ENCODE measurements at places on chromosomes 5 and 9.
A peak's percentile ranks its signal among the peaks of the same experiment; 100 is the strongest.

DNA sequence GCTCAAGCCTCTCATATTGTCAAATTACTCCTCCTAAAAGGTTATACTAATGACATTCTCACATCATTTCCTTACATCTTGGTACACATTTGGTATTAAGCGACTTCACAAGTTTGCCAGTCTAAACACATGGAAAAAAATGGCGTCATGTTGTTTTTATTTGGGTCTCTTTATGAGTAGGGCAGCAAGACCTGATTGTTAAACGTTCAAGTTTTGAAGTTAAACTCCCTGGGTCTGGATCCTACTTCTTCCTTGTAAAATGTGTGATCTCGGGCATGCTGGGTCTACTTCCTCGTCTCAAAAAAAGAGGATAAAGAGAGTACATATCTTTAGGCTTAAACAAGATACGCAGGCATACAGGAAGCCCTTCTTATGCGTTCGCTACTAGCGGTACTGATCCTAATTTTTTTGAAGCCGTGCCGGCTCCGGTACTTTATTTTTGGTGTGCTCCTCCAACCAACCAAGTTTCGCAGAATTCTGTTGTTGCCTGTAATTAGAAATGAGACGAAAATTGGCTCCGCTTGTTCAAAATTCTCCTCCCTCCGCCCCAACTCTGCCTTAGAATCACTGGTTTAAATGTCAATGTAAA, 596 bp upstream of the CDC37L1 start:
- peaks cover 10% of the 10 kb centered on the region for H3K4me1 ChIP-seq
- no peak for DNase-seq
- no peak overlapping the region for H3K27ac ChIP-seq
- H3K4me3 ChIP-seq: no peak overlapping the region

DNA sequence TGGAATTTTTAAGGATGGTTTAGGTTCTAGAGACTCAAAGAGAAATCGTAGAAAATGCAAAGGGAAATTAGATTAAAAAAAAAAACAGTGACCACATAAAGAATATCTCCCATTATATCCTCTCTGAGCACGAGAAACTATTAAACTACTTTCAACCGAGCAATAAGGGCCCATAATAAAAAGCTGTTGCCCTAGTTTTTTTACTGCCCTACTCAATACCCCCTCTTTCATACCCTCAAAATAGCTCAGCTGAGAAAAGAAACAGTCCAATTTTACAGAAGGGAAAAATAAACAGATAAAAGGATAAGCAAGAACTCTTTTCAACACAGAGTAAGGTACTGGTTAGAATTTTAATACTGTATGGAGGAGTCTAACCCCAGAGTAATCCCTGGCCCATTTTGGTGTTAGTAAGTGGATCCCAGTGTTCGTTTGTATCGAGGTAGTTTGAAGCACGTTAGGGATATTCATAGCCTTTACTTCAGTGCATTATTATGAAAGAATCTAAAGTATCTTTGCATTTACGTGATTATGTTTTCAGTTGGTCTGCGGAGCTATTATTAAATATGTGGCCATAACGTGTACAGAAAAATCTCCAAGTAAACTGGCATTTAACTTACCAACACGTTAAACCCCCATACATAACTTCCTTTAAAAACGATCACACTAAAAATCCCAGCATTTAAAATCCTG, 980 bp upstream of the RHOBTB3 start:
- peaks cover 22% of the 10 kb centered on the region for H3K4me1 ChIP-seq
- DNase-seq: no peak
- no peak overlapping the region for H3K27ac ChIP-seq
- peak overlapping the region; percentile 70 for H3K4me3 ChIP-seq

DNA sequence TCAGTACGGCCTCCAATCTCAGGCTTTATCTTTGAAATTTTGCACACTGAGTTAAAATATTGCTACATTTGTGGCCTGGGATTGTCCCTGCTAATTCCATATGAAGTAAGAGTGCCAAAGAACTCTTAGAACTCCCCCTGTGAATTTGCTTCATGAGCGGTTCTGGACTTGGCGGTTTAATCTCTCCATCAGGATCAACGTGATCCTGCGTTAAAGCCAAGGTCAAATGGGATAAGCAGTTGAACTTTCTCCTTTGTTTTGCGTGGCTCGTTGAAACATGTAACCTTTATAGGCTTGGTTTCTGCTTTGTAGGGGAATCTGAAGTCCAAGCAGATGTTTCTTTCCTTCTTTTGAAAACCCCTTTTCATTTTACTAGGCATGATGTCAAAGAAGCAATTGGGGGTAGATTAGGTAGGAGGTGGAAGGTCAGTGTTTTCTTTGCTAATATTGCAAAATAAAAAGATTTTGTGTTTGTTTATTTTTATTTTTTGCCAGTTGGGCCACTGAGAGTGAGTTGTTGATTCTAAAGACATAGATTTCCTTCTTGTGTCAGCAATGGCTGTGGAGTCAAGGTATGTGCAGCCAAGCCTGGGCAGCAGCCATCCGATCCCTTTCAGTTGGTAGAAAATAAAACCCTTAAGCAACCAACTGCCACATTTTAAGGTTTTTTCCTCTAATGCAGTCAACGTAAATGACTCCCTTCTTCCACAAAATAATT, 390.8 kb downstream of the NNT start:
- DNase-seq: no peak
- no peak overlapping the region for H3K27ac ChIP-seq
- H3K4me3 ChIP-seq: no peak overlapping the region
- H3K36me3 ChIP-seq: no peaks in the 10 kb centered on the region
- H3K27me3 ChIP-seq: no peaks in the 10 kb centered on the region
- no peaks in the 10 kb centered on the region for H3K4me1 ChIP-seq

DNA sequence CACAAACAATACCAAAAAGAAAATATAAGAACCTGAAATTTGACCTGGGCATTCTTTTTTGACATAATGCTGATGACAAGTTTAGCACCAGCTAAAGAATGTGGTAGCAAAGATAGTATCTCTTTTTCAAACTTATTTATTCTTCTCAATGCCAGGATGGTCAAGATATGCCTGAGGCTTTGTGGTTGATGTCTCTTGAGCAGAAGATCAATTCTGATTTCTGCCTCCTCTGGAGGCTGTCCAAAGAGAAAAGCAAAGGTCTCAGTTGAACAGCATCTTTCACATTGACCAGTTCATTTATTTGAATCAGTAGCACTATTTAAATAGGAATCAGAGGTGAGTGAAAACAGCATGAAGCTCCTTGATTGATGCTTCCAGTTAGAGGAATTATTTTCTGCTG, 588.2 kb downstream of the HTR1A start:
- no peaks in the 10 kb centered on the region for H3K4me1 ChIP-seq
- no peak overlapping the region for H3K4me3 ChIP-seq
- no peak overlapping the region for H3K27ac ChIP-seq
- H3K27me3 ChIP-seq: no peaks in the 10 kb centered on the region
- H3K36me3 ChIP-seq: peaks cover 2% of the 10 kb centered on the region
- DNase-seq: no peak

GRCh38 chr9:134640506-134641172, 964 bp upstream of the COL5A1 start:
- H3K36me3 ChIP-seq: no peaks in the 10 kb centered on the region
- no peak for DNase-seq
- H3K27ac ChIP-seq: no peak overlapping the region
- no peak overlapping the region for H3K4me3 ChIP-seq
- H3K4me1 ChIP-seq: no peaks in the 10 kb centered on the region
- H3K27me3 ChIP-seq: peaks cover 22% of the 10 kb centered on the region

- H3K27ac ChIP-seq: no peak overlapping the region
- no peaks in the 10 kb centered on the region for H3K36me3 ChIP-seq
- peaks cover 4% of the 10 kb centered on the region for H3K27me3 ChIP-seq
- no peaks in the 10 kb centered on the region for H3K4me1 ChIP-seq
- DNase-seq: no peak
Observed at GRCh38 chr5:161089569-161089968, 237.6 kb upstream of the ATP10B start.

GRCh38 chr5:172670005-172670402, 28.9 kb downstream of the NEURL1B start:
- H3K27ac ChIP-seq: no peak overlapping the region
- no peak overlapping the region for H3K4me3 ChIP-seq
- no peaks in the 10 kb centered on the region for H3K27me3 ChIP-seq

DNA sequence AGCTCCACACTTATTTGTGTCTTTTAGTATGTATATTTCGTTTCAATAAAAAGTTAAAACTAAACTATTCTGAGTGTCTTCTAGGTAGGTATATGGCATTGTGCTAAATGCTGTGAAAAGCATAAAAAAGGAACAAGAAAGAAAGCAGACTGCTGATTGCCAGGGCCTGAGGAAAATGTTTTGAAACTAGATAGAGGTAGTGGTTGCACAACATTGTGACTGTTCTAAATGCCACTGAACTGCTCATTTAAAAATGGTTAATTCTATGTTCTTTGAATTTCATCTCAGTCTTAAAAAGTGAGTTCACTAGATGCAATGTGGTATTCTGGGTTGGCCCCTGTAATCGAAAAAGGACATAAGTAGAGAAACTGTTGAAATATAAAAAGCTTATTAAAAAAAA, 2.6 kb upstream of the ALAD start:
- no peak overlapping the region for H3K4me3 ChIP-seq
- H3K36me3 ChIP-seq: peaks cover 17% of the 10 kb centered on the region
- H3K27ac ChIP-seq: no peak overlapping the region
- DNase-seq: no peak
- H3K27me3 ChIP-seq: no peaks in the 10 kb centered on the region
- H3K4me1 ChIP-seq: peaks cover 40% of the 10 kb centered on the region

GRCh38 chr5:105868038-105868780, 1802.5 kb downstream of the EFNA5 start:
- H3K36me3 ChIP-seq: no peaks in the 10 kb centered on the region
- H3K27me3 ChIP-seq: no peaks in the 10 kb centered on the region
- no peak overlapping the region for H3K4me3 ChIP-seq

GRCh38 chr5:113435575-113435974, 786 bp upstream of the TSSK1B start:
- no peaks in the 10 kb centered on the region for H3K36me3 ChIP-seq
- peaks cover 1% of the 10 kb centered on the region for H3K27me3 ChIP-seq
- H3K4me3 ChIP-seq: no peak overlapping the region
- H3K27ac ChIP-seq: no peak overlapping the region

All from activated naive CD8-positive, alpha-beta T cell treated with anti-CD3 and anti-CD28 coated beads, Interleukin-2, amount 50 U/mL, for 24 hours (primary cell).